ENCODE measurements at places on chromosomes 1 and 21. TPM values are rescaled to one million over a fixed set of nuclear protein-coding genes. Genes with fewer than 3 reads are reported as not detected.

DNA sequence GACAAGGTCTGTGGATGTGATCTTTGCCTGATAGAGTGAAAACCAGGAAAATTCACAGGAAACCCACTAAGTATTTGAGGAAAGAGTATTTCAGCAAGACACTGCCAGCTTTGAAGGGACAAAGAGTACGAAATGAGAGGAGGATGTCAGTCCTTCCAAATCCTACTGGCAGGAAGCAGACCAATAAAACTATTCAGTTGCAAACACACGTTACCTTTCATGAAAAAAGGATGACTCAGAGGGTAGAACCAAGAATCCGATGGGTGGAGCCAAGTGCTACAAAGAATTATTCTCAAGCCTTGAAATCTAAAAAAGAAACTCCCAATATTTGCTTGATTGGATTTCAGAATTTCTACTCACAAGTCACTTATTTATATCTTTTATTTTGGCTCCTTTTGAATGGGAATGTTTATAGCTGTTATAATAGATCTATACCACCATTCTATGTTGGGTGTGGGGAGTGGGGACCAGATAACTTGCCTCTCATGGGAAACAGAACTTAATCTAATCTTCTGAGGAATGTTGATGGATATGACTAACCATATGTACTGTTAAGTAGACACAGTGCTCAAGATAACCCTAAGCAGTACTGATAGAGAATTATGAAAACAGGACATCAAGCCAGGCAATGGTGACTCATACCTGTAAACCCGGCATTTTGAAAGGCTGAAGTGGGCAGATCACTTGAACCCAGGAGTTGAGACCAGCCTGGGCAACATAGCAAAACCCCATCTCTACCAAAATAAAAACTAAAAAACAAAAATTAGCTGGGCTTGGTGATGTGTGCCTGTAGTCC, 19.3 kb upstream of the HEATR1 start:
- peaks cover 4% of the 10 kb centered on the region for H3K27me3 ChIP-seq
- H3K4me1 ChIP-seq: 0 out of 2 replicates have a peak, but pooled peaks cover 4% of the 10 kb centered on the region
- no peak for DNase-seq
- H3K36me3 ChIP-seq: no peaks in the 10 kb centered on the region
- H3K27ac ChIP-seq: no peak overlapping the region

DNA sequence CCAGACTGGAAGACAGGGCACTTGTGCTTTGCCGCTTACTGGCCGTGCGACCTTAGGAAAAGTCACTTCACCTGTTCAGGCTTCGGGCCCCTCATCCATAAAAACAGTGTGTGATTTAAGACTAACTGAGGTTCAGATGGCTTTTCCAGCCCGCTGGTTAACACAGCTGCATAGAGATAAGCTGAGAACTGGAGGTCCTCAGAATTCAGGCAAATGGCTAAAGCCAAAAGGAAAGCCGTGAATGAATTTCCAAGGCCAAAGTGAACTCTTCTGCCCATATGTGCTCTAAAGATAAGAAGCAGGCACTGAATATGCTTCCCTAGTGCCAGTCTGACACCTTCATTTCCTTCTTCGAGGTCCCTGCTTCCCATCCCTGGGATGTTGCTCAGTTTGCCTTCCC, 23.5 kb upstream of the SARS1 start:
- no peaks in the 10 kb centered on the region for H3K36me3 ChIP-seq
- H3K4me1 ChIP-seq: peaks cover 20% of the 10 kb centered on the region
- DNase-seq: no peak
- H3K27me3 ChIP-seq: no peaks in the 10 kb centered on the region
- no peak overlapping the region for H3K27ac ChIP-seq
- H3K4me3 ChIP-seq: no peak overlapping the region

DNA sequence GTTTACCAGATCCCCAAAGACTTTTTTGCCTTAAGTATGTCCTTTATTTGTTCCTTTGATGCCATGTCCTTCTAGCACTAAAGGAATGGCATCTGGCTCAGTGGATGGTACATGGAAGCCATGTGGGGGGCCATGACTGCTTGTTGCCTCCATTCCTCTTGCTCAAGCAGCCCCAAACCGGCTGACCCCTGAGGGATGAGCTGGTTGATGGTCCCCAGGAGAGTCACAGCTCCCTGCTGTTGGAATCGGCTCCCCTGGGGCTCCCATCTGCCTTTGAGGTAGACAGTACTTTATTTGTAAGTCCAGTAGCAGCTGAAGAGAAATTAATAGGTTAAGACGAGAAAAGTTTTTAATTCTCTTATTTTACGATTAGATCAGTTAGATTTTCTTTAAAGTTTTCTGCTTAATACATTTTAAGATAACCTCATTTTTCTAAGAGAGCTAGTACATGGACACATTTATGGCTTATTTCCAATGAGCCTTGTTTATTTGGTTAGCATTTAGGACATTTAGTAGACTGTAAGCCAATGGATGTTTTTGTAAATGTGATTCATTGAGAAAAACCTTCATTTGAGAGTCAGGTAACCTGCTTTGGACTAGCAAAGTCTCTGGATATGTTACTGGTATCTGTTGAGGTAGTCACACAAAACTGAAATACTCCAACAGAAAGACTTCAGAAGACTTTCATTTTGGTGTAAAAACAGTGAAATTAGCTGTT, 88.2 kb downstream of the CAMTA1 start:
- DNase-seq: no peak
- no peaks in the 10 kb centered on the region for H3K4me1 ChIP-seq
- no peak overlapping the region for H3K4me3 ChIP-seq
- H3K27me3 ChIP-seq: no peaks in the 10 kb centered on the region
- no peaks in the 10 kb centered on the region for H3K36me3 ChIP-seq
- H3K27ac ChIP-seq: no peak overlapping the region

DNA sequence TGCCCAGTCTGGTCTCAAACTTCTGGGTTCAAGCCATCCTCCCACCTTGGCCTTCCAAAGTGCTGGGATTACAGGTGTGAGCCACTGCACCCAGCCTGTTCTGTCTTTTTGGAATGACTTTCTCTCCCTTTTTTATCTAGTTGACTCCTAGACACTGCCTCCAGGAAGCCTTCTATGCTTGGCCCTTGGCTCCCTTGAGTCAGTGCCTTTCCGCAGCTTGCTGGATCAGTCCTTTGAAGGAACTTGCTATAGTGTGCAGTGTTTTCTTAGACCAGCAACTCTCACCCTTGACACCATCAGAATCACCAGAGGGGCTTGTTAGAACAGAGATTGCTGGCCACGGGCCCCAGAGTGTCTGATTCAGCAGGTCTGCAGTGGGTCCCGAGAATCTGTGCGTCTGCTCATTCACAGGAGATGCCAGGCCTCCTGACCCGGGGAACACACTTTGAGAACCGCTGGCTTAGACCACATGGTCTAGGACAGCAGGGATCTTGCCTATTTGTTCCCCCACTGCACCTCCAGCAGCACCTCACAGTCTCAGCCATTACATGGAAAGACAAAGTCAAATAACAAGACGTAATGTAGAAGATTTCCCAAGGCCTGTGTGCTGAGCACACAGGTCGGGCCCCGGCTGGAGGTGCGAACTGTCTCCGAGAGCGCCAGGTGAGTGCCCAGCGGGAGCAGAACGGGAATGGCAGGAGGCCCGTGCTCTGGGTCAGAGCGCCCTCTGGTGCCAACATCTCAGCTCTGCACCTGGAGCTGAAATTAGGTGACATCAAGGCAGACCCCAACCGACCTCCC, 27.4 kb upstream of the CTPS1 start:
- no peak overlapping the region for H3K4me3 ChIP-seq
- no peaks in the 10 kb centered on the region for H3K36me3 ChIP-seq
- H3K4me1 ChIP-seq: no peaks in the 10 kb centered on the region
- no peak overlapping the region for H3K27ac ChIP-seq
- peak; percentile 62 for DNase-seq

The TMIGD3 gene
- not detected for total RNA-seq

GRCh38 chr1:222370081-222370912, 177.6 kb downstream of the HHIPL2 start:
- H3K27ac ChIP-seq: no peak overlapping the region
- no peaks in the 10 kb centered on the region for H3K36me3 ChIP-seq
- peaks cover 6% of the 10 kb centered on the region for H3K4me1 ChIP-seq
- no peaks in the 10 kb centered on the region for H3K27me3 ChIP-seq
- DNase-seq: no peak
- H3K4me3 ChIP-seq: no peak overlapping the region

- H3K27me3 ChIP-seq: no peaks in the 10 kb centered on the region
- H3K27ac ChIP-seq: no peak overlapping the region
- no peak overlapping the region for H3K4me3 ChIP-seq
- DNase-seq: no peak
- no peaks in the 10 kb centered on the region for H3K36me3 ChIP-seq
Measured at GRCh38 chr1:78304761-78305160, 186.0 kb upstream of the PTGFR start.

DNA sequence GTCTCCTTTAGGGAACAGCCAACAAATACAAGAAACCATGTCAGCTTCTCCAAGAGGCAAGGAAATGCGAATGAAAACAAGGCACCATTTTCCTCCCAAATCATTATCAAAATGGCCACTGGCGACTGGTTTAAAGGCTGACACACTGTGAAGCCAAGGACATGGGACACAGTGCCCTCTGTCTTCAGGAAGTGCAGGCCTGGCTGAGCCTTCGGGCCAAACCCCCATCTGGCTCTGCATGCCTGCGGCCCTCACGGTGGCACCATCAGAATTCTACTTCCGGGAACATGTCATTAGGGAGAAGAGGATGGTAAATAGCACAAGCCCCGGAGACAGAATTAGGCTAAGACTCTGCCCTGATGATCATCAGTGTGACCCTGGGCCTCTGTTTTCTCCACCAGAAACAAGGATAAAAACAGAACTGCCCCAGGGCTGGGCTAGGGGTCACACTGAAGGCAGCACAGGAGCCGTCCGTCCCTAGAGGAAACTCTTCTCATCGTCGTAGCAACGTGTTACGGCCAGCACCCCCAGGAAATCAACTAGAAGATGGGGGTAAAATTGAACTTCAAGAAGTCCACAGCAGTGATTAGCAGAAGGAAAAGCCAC, 103.5 kb downstream of the NPHP4 start:
- no peaks in the 10 kb centered on the region for H3K4me1 ChIP-seq
- no peak for DNase-seq
- H3K27ac ChIP-seq: no peak overlapping the region
- H3K4me3 ChIP-seq: no peak overlapping the region
- H3K36me3 ChIP-seq: no peaks in the 10 kb centered on the region

The NDC1 gene
- total RNA-seq: 54.7 TPM

DNA sequence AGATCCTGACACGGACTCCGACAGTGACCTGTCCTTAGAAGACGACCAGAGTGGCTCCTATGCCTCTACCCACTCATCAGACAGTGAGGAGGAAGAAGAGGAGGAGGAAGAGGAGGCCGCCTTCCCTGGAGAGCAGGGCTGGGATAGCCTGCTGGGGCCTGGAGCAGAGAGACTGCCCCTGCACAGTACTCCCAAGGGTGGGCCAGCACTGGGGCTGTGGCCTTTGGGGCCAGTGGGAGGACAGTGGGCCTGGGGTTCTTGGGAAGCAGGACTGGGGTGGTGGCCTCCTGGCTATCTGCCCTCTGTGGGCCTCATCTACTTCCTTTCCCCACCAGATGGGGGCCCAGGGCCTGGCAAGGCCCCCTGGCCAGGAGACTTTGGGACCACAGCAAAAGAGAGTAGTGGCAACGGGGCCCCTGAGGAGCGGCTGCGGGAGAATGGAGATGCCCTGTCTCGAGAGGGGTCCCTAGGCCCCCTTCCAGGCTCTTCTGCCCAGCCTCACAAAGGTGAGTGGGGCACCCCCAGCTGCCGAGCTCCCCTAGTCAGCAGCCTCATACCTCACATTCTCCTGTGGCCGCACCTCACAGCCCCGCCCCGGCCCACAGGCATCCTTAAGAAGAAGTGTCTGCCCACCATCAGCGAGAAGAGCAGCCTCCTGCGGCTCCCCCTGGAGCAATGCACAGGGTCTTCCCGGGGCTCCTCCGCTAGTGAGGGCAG, 10.0 kb downstream of the PSRC1 start:
- H3K4me1 ChIP-seq: peaks cover 35% of the 10 kb centered on the region
- H3K27ac ChIP-seq: no peak overlapping the region
- H3K36me3 ChIP-seq: peaks cover 2% of the 10 kb centered on the region
- no peak overlapping the region for H3K4me3 ChIP-seq

The TDRD5 gene
- total RNA-seq: 0.25 TPM

DNA sequence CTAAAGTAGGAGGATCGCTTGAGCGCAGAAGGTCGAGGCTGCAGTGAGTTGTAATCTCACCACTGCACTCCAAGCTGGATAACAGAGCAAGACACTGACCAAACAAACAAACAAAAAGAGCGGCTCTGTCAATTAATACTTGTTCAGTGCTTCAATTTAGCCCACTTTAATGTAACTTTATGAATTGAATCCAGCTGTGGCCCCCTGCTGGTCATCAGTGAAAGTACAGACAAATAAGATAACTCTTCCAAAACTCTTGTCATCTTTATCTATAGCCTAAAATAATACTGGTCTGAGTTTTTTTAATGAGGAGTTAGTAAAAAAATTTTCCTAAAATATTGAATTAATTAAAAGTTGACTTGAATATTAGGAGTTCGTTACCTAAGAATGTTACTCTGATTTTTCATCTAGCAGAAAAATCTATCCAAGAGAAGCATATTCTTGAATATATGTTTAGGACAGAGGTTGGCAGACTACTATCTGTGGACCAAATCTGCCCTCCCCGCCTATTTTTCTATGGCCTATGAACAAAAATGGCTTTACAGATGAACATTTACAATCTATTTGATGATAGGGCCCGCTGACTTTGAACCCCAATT, 26.1 kb downstream of the ATP5PF start:
- H3K4me3 ChIP-seq: no peak overlapping the region
- no peaks in the 10 kb centered on the region for H3K27me3 ChIP-seq
- no peak overlapping the region for H3K27ac ChIP-seq

GRCh38 chr1:158149577-158150269, 31.0 kb upstream of the CD1D start:
- no peak overlapping the region for H3K27ac ChIP-seq
- H3K4me1 ChIP-seq: peaks cover 17% of the 10 kb centered on the region
- peaks cover 14% of the 10 kb centered on the region for H3K27me3 ChIP-seq
- peak overlapping the region; percentile 49 for H3K4me3 ChIP-seq
- peak; percentile 90 for DNase-seq

GRCh38 chr1:225780630-225781029, 3.0 kb downstream of the SRP9 start:
- no peak overlapping the region for H3K27ac ChIP-seq
- no peaks in the 10 kb centered on the region for H3K27me3 ChIP-seq
- H3K4me1 ChIP-seq: peaks cover 15% of the 10 kb centered on the region
- H3K4me3 ChIP-seq: no peak overlapping the region
- H3K36me3 ChIP-seq: peaks cover 24% of the 10 kb centered on the region

The PER3 gene
- total RNA-seq: 5.8 TPM

DNA sequence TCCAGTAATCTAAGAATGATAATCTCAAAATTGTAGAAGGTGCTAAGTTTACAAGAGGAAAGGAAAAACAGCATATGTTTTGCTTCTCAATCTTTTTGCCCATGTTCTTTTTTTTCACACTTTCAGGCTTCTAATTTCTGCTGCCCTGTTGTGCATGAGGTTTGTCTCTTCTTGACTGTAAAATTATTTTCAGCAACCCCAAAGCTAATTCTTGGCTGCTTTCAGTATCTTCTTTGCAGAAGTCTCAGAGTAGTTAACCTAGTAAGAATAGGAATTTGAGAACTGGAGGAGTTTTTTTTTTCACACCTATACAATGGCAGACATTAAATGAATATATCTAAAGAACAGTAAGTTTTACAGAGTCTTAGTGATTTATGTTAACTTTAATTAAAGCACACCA, 26.4 kb downstream of the DENND2D start:
- H3K36me3 ChIP-seq: peaks cover 8% of the 10 kb centered on the region
- H3K4me1 ChIP-seq: no peaks in the 10 kb centered on the region
- no peak overlapping the region for H3K27ac ChIP-seq

- no peaks in the 10 kb centered on the region for H3K27me3 ChIP-seq
- H3K4me1 ChIP-seq: no peaks in the 10 kb centered on the region
- no peak for DNase-seq
- H3K36me3 ChIP-seq: no peaks in the 10 kb centered on the region
Measured at GRCh38 chr1:233065685-233066084, 115.3 kb downstream of the NTPCR start.

Data from HCT116 (cell line).